ENCODE measurements at places on chromosomes 2 and 18.

- no peak for DNase-seq
These were observed 127.6 kb downstream of the TDRD15 start for GRCh38 chr2:21251216-21251980.

GRCh38 chr2:166365239-166365638 lies 10.5 kb downstream of the SCN9A start:
- DNase-seq: no peak

GRCh38 chr2:72148837-72149555 lies 1.3 kb upstream of the CYP26B1 start:
- no peak for DNase-seq

DNA sequence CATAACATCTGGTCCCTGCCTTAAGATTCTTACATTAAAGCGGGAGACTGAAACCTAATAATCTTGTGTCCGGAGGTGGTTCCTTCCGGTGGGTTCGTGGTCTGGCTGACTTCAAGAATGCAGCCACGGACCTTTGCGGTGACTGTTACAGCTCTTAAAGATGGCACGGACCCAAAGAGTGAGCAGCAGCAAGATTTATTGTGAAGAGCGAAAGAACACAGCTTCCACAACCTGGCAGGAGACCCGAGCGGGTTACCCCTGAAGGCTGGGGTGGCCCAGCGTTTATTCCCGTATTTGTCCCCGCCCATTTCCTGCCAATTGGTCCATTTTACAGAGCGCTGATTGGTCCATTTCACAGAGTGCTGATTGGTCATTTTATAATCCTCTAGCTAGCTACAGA lies 122.3 kb upstream of the SIX2 start:
- DNase-seq: no peak

DNA sequence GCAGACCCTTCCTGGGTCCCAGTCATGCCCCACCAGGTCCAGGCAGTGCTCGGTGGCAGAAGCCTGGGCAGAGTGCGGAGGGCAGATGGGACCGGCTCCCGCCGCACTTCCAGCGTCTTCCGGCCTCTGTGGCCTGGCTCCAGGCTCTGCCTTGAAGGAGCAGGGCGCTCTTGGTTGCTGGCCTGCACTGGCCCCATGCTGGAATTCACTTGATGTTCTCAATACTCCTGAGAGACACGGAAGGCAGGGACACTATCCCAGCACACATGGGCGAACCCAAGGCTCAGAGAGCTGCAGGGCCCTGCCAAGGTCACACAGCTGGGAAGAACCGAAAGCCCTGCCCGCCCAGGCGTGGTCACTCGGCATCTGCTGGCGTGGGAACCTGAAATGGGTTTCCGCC lies 87.6 kb upstream of the ODC1 start:
- no peak for DNase-seq

GRCh38 chr2:12032398-12032797 lies 286.0 kb downstream of the LPIN1 start:
- DNase-seq: peak; percentile 83

DNA sequence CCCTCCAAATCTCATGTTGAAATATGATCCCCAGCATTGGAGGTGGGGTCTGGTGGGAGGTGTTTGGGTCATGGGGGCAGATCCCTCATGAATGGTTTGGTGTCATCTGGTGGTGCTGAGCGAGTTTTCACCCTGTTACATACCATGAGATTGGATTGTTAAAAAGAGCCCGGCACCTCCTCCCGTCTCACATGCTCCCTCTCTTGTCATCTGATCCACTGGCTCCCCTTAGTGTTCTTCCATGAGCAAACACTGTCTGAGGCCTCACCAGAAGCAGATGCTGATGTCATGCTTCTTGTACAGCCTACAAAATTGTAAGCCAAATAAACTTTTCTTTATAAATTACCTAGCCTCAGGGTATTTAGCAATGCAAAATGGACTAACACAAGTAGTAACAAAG lies 405.0 kb upstream of the SLC39A10 start:
- no peak for DNase-seq

DNA sequence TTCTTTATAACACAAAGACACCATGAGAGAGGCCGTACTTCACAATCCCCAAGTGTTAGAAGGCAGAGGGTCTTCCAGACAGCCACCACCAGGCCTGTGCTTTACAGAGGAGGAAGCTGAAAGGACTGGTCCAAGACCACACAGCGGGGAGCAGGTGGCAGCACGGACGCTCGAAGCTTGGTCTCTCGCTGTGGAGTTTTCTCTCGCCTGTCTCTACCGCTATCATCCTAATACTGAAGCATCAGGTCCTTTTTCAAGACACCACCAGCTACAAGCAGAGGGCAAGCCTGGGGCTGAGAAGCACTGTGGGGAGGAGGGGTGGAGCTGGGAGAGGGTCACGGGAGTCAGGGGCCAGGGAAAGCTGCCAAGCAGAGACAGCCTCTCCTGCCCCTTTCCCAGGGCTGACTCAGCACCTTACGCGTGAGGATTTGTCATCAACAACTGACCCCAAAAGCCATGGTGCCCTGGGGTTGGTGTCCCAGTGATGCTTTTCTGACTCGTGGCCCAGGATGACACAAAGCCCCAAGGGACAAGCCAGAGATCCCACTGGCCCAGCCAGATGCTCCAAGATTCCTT lies 31.9 kb upstream of the FOSL2 start:
- peak; percentile 53 for DNase-seq

DNA sequence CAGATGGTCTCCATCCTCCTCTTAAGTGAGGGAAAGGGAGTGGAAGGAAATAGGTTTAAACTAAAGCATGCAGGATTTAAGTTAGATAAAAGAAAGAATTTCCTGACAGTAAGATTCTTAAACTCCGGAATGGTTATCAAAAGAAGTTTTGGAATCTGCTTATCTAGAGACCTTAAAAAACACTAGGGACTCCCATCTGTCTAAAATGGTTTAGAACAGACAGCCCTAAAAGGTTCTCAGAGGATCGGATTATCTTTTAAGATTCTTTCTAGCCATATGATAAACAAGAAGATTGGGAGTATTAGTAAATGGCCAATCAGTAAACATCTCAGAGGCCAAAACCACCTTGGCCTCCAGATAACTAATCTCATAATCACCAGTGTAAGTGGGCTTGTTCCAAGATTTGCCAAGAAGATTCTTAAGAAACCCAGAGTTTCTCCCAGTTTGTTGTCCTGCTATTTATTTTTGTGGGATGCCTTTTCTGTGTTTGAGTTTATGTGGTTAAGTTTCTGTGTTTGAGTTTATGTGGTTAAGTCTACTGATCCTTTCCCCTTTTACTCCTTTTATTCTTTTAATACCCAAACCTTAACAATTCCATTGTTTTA lies 314.9 kb upstream of the NRP2 start:
- no peak for DNase-seq

DNA sequence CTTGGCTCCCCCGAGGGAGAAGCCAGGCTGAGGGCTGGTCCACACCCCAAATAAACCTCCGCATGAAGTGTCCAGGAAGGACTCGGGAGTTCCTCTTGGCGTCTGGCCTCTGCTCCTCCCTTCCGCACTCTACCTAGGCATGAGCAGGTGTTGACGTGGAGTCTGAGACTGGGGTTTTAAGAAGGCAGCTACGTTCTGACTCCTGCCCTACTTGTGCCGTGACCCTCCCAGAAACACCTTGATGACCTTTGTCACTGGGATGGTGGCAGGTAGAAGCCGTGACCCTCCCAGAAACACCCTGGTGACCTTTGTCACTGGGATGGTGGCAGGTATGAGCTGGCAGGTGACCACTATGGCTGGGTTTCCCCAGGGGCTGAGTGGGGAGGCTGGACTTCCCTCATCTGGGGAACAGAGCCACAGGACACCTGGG lies 54.8 kb downstream of the HS6ST1 start:
- DNase-seq: no peak

- DNase-seq: no peak
These were observed 270.3 kb downstream of the MREG start for GRCh38 chr2:215743066-215743465.

- DNase-seq: no peak
These were observed 29.9 kb downstream of the CHCHD5 start for GRCh38 chr2:112614201-112614840.

DNA sequence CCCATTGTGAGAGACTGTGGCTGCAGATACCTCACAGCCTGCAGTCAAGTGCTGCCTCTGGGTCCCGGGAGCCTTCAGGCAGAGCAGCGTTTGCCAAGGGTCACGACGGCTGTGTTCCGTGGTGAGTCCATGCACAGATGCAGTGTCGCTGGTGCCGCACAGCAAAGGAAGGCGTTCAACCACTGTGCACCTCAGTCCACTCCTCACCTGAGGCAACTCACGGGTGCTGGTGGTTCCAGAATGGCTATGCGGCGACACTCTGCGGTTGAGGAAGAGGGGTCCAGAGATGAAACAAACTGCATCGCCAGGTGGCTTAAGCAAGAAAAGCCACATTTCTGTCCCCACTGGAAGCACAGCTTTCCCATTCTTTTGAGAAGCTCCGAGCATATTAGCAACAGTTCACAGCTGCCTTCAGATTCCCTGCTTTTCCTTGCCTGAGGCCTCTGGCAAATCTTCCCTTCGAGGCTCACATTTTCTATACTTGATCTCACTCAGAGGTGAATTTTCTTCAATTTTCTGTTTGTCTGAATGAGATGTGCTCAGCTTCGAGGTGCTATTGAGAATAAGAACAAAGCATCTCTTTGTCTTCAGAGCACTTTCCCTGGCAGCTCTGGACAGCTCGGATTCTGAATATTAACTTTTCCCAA lies 208.8 kb upstream of the TWIST2 start:
- no peak for DNase-seq

DNA sequence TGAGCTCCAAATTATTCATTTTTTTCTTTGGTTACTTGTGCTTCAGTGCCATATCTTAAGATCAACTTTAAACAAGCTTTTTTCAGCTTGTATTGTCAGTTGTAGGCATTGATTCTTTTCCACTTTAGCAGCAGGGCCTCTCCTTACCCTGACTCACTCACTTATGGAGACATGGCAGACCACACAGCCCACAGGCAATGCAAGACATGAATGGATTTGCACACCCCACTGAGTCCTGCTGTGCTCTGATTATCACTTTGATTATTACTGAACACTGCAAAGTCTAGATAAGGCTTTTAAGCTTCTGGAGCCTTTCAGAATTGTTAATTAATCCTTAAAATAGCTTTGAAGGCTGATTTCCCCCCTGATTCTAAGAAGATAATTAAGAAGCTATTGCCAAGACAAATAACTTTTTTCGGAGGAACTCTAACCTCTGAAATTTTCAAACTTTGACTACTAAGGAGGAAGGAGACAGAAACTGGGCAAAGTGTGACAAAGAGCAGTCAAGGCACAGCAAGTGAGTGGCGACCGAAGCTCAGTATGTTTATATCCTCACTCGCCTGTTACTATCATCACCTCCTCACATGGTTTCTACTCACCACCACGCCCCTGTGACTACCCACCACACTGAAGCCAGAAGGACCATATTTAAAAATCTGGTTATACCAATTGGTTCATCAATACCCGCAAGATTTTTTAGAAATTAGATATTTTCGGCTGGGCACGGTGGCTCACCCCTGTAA lies 43.3 kb downstream of the CACNB4 start:
- peak; percentile 70 for DNase-seq

DNA sequence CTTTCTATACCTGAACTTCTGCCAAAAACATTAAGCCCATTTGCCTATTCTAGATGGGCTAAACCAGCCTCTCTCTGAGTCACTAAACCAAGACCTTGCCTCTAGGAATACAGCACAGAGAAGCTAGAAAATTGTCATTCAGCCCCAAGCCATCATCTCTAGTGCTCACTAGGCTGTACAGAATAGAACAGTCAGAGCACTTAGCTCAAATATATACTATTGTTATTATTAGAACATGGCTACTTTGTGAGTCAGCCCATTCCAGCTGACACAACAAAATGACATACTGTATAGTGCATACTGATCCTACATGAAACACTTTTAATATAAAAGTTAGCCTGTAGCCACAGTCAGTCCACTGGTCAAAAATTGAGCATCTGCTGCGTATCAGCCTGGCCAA lies 418.8 kb downstream of the NRXN1 start:
- no peak for DNase-seq

GRCh38 chr2:224143526-224143925 lies 104.4 kb upstream of the SERPINE2 start:
- DNase-seq: no peak

DNA sequence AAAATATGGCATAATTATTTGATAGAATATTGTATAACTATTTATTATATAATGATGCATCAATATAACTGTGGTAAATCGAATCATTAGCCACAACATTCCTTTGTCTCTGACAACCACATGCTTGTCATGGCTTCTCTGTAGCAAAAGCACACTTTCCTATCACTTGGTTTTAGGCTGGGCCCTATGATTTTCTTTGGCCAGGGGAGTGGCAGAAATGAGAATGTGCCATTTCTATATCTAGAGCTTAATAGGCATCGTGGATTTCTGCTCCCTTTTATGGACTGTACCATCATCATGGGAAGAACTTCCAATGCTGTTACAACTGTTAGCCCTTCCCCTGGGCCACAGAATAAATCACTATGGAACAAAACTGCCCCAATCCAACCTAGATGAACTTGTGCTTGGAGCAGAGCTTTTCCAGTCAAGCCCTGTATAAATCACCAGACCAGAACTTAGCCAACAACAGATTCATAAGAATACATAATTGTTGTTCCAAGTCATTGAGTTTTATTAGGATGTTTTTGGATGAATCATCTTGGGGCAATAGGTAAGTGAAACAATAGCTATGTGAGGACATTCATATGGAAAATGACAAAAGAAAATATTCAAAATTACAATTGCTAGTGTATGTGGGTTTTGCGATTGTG lies 715.8 kb downstream of the ERBB4 start:
- DNase-seq: no peak

- DNase-seq: no peak
These were observed 104.5 kb upstream of the UGP2 start for GRCh38 chr2:63737081-63737751.

GRCh38 chr2:232473467-232473890 lies 14.2 kb downstream of the ECEL1 start:
- DNase-seq: no peak

- DNase-seq: no peak
These were observed 18.6 kb downstream of the UNC80 start for GRCh38 chr2:209790066-209790728.

DNA sequence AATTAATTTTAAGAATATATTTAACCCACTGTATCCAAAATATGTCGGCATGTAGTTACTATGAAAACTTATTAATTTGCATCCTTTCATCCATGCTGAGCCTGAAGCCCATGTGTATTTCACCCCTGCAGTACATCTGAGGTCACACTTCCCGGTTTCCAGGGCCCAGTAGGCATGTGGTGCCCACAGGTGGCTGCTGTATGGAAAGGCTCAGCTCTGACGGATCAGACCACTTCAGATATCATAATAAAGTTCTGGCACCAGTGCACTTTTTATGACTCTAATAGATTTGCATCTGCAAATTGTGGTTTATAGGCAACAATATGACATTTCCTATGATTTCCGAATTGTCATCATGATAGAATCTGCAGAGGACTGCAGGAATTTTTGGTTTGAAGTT lies 22.5 kb downstream of the SH3RF3 start:
- DNase-seq: no peak
